ENCODE measurements at places on chromosomes 1 and 21. TPM values are rescaled to one million over a fixed set of nuclear protein-coding genes. Genes with fewer than 3 reads are reported as not detected.

DNA sequence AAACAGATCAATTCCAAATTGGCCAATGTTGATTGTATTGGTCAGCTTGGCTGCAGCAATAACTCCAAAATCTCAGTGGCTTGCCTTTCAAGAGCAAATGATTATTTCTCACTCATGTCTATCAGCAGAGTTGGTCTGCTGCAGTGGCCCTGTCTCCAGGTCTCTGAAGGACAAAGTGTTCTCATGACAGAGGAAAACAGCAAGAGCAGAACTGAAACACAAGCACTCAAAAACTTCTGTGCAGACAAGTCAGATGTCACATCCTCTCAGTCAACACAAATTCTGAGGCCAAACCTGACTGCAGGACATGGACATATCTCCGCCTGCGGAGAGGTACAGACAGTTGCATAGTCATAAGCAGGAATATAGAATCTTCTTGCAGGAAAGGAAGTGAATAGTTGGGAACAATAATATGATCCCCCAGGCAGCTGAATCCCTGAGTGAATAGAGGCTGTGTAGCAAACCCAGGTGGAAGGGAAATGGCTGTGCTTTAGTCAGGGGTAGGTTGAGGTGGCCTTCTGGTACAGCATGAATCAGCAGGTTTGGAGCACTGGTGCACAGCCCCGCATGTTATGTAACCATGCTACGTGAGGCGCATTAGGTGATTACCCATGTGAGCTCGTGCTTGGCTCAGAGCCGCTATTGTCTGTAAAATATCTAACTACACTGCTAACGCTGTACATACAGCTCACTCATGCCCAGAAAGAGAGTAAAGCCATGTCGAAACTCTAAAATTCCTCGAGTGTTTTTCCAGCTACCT is 17.1 kb upstream of the UBE2U start:
- no peak overlapping the region for H3K4me3 ChIP-seq
- no peak overlapping the region for H3K27ac ChIP-seq
- DNase-seq: no peak

DNA sequence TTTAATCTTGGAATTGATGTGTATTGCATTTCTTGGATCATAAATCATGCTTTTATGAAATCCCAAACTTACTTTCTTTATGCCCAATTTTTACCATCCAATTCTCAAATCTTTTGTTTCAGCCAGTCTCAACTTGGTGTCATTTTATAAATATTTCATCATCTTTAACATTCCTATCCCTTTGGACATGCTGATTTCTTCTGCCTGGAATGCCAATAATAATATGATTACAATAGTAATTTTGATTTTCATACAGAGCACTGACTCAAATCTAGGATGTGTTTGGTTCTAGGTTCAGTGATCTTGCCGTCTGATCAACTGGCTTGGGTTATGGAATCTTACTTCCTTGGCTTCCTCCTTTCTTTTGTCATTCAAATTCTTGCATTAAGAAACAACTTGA is 12.8 kb downstream of the RRP15 start:
- no peak overlapping the region for H3K27ac ChIP-seq
- H3K36me3 ChIP-seq: peaks cover 4% of the 10 kb centered on the region
- no peak for DNase-seq
- H3K27me3 ChIP-seq: no peaks in the 10 kb centered on the region
- peaks cover 10% of the 10 kb centered on the region for H3K4me1 ChIP-seq
- no peak overlapping the region for H3K4me3 ChIP-seq

DNA sequence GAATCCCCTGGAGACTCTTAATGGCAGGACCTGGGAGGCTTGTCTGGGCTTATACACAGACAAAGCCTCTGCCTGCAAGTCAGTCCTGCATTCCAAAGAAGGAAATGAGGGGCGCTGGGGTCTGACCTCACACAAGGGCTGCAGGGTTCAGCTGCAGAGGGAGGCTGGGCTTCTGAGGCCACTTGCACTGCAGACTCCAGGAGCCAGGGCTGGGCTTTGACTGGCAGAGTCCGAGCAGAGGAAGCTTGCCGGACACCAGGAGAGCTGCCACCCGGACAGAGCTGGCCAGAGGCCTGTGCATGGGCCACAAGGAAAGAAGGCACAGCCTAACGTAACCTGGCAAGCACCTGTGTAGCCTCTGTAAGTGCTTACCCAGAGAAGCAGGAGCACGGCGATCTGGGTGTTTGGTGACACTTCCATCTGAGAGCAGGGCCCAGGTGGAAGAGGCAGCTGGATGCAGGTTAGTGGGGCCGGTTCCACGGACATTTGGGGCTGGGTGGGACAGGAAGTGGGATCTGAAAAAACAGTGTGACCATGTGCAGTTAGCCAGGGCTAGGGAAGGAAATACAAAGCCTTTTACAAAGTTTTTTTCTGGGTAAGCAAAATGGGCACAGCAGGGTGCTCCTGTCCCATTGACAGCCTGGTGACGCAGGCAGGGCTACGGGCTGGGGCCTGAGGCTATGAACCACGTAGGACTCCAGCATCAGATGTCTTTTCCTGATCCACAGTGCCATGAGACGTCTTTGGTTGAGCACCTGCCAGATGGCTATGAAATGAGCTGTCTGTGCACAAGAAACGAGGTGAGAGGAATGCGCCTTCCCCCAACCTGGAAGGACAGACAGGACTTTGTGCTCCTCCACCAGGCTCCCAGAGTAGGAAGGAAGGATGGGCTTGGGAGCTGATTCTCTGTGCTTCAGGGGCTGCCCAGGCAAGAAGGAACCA is 37.3 kb upstream of the LBR start:
- H3K27me3 ChIP-seq: no peaks in the 10 kb centered on the region
- no peaks in the 10 kb centered on the region for H3K36me3 ChIP-seq
- no peak overlapping the region for H3K27ac ChIP-seq
- no peaks in the 10 kb centered on the region for H3K4me1 ChIP-seq
- no peak overlapping the region for H3K4me3 ChIP-seq

DNA sequence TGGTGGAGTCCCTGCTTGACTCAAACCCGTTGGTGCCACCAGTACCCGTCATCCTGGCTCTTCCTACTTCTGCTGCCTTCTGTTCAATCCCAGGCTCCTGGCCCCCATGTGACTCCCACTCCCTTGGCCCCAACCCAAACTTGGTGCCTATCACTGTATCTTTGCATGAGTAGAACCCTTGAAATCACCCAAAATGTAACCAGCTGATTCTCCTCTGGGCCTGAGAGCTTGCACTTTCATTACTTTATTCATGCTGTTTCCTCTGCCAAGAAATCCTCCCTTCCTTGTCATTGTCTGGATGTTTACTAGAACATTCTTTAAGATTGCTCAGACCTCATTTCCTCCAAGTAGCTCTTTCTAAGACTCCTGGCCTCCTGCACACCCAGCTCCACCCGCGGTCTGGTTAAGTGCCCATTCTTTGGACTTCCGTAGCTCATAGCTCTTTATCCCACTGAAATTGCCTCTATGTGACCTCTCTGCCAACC is 15.7 kb downstream of the PTAFR start:
- H3K27me3 ChIP-seq: no peaks in the 10 kb centered on the region
- peak overlapping the region; percentile 47 for H3K27ac ChIP-seq

DNA sequence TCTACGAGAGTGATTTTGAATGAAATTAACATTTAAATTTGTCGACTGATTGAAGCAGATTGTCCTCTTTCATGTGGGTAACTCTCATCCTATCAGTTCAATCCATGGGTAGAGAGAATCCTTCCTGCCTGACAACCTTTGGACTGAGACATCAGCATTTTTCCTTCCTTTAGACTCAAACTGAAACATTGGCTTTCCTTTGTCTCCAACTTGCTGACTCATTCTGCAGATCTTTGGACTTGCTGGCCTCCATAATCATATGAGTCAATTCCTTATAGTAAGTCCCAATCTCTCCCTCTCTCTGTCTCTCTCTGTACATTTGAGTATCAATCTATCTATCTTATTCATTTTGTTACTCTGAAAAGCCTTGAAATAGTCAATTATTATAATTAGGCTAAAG is 416.7 kb downstream of the LRRIQ3 start:
- H3K36me3 ChIP-seq: no peaks in the 10 kb centered on the region
- H3K4me3 ChIP-seq: no peak overlapping the region
- no peak for DNase-seq
- H3K27ac ChIP-seq: no peak overlapping the region
- no peaks in the 10 kb centered on the region for H3K4me1 ChIP-seq

GRCh38 chr1:247198781-247199180 is 27.0 kb upstream of the ZNF124 start:
- H3K4me3 ChIP-seq: no peak overlapping the region
- H3K36me3 ChIP-seq: peaks cover 19% of the 10 kb centered on the region
- DNase-seq: peak; percentile 25
- H3K27ac ChIP-seq: no peak overlapping the region
- H3K27me3 ChIP-seq: no peaks in the 10 kb centered on the region

DNA sequence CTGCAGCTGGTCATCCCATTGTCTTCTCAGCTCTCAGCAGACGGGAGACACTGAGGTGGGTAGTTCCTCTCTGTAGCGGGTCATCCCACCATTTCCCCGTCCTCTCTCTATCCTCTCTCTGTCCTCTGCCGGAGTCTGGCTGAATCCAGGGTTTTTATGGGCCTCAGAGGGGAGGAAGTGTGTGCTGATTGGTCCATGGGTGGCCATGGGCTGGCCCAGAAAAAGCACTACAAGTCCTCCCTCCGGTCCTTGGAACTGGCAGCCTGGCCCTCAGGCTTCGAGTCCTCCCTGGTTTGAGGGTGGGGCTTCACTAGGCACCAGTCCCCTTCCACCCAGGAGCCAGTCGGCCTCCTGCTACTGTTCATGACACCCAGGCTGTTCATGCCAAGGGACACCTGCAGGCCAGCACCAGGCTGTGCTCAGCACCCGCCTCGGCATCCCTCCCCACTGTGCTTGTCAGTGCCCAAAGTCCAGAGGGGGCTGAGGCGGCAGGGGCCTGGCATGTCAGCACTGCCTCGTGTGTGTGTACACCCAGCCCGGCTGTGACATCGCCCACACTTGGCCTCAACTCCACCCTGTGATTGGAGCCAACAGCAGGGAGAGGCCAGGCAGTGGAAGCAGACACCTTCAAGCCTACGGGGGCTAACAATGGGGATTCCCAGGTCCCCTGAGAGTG is 23.0 kb upstream of the LRRC8C start:
- no peak overlapping the region for H3K4me3 ChIP-seq
- no peaks in the 10 kb centered on the region for H3K36me3 ChIP-seq

GRCh38 chr1:207644852-207645634 is at the start of gene CR1L:
CR1L (plus strand) TSS chr1:207645133; CDS start chr1:207645234, 101 bp downstream.
- H3K36me3 ChIP-seq: no peaks in the 10 kb centered on the region
- DNase-seq: peak; percentile 71
- H3K4me1 ChIP-seq: peaks cover 3% of the 10 kb centered on the region
- peak within 1 kb of the TSS; percentile 17 for H3K4me3 ChIP-seq

- no peaks in the 10 kb centered on the region for H3K36me3 ChIP-seq
- H3K27ac ChIP-seq: no peak overlapping the region
- no peak overlapping the region for H3K4me3 ChIP-seq
Observed at GRCh38 chr1:237891266-237891665, 544 bp upstream of the ZP4 start.

DNA sequence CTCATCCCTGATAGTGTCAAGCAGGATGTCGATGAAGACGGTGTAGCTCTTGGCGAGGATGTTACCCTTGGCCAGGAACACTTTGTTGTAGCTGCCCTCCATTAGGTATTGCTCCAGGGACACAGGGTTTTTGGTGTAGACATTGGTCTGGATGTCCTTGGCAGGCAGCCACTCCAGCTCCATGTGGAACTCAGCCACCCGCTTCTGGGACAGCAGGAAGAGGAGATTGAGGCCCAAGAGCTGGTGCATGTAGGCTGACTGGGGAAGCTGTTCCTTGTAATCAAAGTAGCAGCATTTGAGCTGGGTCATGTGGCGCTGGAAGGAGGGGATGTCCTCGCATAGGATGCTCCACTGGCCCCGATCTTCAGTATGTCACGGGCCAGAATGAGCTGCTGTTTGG is 9.5 kb downstream of the IL6R start:
- DNase-seq: no peak
- H3K36me3 ChIP-seq: no peaks in the 10 kb centered on the region
- H3K4me1 ChIP-seq: peaks cover 19% of the 10 kb centered on the region
- H3K27ac ChIP-seq: peak overlapping the region; percentile 6

The FCRL1 gene
- total RNA-seq: 3.4 TPM

The WNT3A gene
- total RNA-seq: 0.09 TPM

The PROX1 gene
- total RNA-seq: 10.1 TPM

The B3GALT2 gene
- total RNA-seq: 0.61 TPM

The PLA2G2C gene
- not detected for total RNA-seq

The CADM3 gene
- total RNA-seq: 3.7 TPM

The LRRC8B gene
- 16.0 TPM for total RNA-seq

Data from lung (tissue), 17 donors.